Stimulated activated naive CD8-positive, alpha-beta T cell treated with anti-CD3 and anti-CD28 coated beads, Interleukin-15, Interleukin-2, amounts not matched to agents 100 U/mL and 50 U/mL, for 24 hours (primary cell): ENCODE measurements at places on chromosomes 6 and 20.

- DNase-seq, result no peak
Measured at GRCh38 chr6:154882107-154882506, 113.0 kb upstream of the TIAM2 start.

DNA sequence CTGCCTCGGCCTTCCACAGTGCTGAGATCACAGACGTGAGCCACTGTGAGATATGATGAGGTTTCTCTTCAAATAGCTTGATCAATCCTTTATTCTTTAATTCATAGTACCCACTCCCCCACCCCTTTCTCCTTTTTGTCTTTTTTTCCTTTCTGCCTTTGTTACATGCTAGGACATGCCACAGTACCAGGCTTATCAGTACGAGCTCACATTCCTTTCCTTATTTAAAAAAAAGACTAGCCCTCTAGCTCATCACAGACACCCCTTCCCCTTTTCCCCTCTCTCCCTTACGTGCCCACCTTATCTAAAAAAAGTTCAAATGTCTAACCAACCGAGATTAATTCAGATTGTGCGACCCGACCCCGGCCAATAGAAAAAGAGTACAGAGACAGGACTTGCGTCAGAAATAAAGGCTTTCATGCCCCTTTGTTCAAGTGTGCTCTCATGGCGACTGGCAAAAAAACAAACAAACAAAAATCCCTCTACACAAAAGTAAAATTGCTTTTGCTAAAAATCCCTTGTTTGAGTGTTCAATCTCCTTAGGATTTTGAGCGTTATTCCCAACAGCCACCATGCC, 49.2 kb downstream of the MRAP2 start:
- DNase-seq, result no peak

DNA sequence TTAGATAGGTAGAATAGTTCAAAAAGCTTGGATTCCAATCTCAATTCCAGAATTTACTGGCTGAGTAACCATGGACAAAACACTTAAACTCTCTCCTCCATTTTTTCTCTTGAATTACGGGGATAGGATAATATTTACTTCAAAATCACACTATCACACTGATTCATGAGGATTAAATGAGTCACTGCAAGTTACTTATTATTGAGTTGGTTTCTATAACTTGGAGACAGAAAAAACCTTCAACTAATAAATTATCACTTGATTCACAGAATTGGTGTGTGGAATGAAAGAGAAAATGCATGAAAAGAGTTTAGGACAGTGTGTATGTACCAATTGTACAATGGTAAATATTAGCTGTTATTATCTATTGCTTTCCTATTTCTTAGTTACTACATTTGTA, 585.2 kb downstream of the PHF3 start:
- DNase-seq, result no peak

DNA sequence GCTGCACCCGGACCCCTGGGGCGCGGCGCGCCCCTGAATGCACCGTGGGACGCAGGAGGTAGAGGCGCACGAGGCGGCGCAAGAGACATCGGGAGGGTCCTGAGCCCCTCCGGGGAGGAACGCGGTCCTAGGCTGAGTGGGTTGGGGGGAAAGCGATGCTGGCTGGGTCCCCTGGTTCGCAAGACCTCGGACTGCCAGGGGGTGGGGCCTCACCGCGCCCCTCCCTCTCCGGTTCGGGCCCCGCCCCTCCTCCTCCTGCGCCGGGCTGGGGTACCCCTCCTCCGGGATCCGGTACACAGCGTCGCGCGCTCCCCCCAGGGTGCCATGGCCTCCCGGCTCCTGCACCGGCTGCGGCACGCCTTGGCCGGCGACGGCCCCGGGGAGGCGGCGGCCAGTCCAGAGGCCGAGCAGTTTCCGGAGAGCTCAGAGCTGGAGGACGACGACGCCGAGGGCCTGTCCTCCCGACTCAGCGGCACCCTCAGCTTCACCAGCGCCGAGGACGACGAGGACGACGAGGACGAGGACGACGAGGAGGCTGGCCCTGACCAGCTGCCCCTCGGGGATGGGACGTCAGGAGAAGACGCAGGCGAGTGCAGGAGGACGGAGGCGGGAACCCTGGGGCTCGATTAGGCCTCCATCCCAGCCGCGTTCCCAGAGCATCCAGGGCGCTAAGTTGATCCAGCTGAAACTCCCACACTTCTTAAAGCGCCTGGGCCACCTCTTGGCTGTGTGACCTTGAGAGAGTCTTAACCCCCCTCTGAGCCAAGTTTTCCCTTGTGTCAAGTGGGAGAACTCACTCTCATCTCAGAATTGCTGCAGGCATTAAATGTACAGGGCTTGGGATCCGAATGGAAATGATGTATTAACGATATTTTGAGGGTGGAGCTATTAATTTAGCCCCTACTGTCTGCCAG, 541 bp downstream of the SNX21 start:
- peak; percentile 52 for DNase-seq

GRCh38 chr20:52127309-52127708, 64.3 kb downstream of the ZFP64 start:
- no peak for DNase-seq

DNA sequence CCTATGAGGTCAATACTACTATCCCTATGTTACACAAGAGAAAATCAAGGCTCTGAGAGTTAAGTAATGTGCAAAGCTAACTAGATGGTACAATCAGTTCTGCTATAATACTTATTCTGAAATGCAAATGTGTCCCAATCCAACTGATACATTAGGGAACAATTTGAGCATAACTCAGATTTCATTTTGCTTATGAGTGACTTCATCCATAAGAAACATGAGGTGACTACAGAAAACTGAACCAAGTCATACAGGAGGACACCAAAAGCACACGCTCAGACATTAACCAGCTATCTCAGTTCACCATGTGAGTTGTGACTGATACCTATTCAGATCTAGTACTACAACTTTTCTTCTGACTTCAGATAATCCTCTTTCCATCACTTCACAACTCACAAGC, 179.9 kb upstream of the RUNX2 start:
- no peak for DNase-seq

DNA sequence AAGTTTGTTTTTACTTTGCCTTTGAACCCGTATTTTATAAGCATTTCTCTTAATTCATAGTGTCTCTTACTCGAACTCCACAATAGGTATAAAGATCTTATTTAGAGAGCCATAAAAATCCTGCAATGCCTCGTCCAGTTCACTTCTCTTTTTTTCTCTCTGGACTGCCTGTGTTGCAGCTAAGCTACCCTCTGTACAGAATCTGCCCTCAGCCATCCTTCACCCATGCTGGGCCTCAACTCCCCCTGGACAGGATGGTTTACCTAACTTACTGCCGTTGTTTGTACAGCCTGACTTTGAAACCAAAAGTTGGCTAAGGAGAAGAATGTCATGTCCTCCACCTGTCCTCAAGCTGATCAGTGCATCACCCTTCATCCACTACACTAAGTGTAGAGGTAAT, 10.4 kb downstream of the QRSL1 start:
- DNase-seq, result no peak

GRCh38 chr6:121688974-121689373, 253.5 kb downstream of the GJA1 start:
- no peak for DNase-seq

DNA sequence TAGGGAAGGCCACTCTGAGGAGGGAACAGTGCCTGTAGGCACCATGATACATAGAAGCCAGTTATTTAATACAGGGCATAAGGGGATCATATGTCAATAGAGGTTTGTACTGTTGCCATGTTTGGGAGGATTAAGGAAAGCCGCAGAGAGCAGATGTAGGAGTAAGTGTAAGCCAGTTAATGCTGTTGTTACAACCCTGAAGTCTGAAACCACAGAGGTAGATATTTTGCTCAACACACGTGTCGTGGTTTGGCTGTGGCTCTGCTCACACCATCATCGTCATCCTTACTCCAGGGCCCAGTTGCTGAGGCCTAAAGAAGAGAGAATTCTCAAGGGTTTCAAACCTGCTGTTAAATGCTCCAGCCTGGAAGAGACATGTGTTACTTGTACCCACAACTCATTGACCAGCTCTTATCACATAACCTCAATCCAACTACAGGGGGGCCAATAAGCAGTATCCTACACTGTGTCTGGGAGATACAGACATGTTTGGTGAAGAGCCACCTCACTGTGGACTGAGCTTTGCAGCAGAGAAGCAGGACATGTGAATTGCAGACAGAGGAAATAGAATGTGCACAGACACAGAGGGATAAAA, 31.0 kb upstream of the PSMF1 start:
- no peak for DNase-seq
